ENCODE measurements at places on chromosomes 1 and 21.

DNA sequence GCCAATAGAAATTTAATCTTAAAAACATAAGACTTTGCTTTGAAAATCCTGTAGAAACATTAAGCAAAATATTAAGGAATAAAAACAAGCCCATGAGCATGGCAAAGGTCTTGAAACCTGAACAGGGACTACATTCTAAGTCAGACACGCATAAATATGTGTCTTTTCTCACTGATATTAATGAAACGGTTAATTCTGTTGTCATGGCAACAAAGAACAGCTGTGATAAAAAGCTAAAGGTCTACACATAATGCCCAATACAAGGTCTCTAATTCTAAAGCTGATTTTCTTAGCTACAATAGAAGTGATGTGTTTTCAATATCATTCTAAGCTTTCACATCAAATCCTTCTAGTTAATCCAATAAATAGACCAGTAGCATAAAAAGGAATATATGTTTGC, 331.7 kb downstream of the PTBP2 start:
- DNase-seq = no peak

DNA sequence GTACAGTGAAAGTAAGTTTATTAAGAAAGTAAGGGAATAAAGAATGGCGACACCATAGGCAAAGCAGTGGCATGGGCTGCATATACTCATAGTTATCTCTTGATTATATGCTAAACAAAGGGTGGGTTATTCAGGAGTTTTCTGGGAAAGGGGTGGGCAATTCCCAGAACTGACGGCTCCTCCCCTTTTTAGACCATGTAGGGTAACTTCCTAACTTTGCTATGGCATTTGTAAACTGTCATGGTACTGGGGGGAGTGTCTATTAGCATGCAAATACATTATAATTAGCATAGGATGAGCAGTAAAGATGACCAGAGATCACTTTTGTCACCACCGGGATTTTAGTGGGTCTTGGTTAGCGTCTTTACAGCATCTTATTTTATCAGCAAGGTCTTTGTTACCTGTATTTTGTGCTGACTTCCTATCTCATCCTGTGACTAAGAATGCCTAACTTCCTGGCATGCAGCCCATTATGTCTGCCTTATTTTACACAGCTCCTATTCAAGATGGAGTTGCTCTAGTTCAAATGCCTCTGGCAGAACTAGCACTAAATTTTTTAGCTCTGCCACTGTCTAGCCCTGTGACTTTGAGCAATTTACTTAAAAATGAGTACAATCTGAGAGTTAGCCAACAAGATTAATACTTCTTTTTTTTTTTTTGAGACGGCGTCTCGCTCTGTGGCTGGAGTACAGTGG, 110.3 kb upstream of the PALMD start:
- DNase-seq = peak; percentile 11

DNA sequence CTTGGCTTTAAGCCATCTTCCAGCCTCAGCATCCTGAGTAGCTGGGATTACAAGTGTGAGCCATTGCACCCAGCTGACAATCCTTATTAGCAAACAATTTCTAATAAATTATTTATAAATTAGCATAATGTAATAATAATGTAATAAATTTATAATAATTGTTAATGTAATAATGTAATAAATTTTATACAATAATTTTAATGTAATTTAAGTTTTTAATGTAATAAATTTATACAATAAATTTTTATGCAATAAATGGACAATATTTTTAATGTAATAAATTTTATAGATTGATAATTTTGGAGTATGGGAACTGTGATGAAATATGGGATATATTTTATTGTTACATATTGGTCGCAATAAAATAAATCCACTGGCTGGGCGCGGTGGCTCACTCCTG, 1457.5 kb downstream of the KCNT2 start:
- DNase-seq = no peak

- no peak for DNase-seq
Observed at GRCh38 chr1:20358761-20359263, 68.1 kb downstream of the VWA5B1 start.

GRCh38 chr1:162878000-162878596, 17.1 kb upstream of the CCDC190 start:
- DNase-seq = no peak

DNA sequence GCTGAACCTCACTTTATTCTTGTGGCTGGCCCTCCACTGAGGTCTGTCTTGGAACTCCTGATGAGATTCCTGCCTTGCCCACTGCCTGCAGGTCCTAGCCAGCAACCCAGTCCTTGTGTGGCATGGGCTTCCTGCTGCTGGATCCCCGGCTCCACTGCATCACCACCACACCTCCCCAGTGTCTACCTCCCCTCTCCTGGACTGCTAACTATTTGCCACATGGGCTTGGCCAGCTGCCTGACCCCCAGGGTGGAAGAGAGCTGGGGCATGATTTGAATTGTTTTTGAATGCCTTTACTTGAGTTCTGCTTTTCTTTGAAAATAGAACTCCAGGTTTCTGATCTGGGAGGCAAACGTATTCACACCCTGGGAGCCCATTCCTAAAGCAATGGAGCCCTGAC, 41.2 kb downstream of the SPAG17 start:
- DNase-seq = no peak

DNA sequence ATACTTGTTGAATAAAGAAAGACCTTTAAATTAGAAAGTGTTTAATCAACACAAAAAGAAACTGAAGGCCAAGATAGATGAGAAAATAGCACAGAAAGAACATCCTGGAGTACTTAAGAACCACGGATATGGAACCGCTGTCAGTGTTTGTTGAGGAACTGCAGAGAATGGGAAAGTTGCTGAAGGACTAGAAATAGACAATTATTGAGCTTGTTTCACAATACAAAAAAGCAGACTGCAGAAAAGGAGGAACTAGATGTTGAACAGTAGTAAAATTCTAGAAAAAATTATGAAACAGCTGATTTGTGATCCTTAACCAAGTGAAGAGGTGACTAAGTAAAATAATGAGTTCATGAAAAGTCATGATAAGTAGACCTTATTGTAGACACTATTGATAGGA, 29.7 kb downstream of the MYSM1 start:
- no peak for DNase-seq

DNA sequence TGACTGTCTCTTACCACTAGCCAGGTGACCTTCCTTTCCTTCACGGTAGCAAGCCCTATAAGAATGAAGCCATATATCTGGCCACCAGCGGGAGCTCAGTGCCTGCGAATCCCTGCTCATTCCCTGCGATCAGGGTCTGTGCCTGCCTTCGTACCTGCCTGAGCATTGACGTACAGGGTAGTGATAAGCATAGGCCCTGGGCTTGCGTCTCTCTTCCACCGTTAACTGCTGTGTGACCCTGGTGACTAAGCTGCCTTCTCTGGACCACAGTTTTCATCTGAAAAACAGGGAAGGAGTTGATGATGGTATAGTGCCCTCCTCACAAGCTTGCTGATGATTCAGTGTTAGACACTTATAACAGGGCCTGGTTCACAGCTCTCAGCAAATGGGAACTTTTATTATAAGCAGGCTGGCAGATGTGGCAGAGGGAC, 4.1 kb downstream of the ZC3H12A start:
- DNase-seq = peak; percentile 48

GRCh38 chr1:115183158-115183557, 93.9 kb upstream of the TSPAN2 start:
- no peak for DNase-seq

DNA sequence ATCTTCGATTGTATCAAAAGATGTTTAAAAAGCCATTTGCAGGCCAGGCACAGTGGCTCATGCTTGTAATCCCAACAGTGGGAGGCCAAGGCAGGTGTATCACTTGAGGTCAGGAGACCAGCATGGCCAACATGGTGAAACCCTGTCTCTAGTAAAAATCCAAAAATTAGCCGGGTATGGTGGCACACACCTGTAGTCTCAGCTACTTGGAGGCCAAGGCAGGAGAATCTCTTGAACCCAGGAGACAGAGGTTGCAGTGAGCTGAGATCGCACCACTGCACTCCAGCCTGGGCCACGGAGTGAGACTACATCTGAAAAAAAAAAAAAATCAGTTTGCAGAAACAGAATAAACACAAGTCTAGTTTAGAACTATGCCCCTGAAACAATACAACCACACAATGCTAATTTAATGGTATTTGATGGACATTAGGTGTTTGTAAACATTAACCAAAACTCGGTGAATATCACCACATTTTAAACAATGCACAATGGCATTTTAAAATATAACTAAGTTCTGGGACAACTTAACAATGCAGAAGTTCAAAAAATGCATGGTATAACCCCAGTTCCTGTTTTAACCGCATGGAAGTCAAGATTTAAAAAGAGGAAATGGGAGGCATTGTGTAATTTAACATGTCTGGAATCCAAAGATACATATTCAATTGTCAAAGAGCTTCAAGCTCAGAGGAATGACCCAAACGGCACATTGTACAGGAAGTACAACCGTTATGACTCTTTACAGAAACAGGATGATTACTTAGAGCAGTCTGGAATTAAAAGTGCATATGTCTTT, 7.1 kb upstream of the PTTG1IP start:
- no peak for DNase-seq

DNA sequence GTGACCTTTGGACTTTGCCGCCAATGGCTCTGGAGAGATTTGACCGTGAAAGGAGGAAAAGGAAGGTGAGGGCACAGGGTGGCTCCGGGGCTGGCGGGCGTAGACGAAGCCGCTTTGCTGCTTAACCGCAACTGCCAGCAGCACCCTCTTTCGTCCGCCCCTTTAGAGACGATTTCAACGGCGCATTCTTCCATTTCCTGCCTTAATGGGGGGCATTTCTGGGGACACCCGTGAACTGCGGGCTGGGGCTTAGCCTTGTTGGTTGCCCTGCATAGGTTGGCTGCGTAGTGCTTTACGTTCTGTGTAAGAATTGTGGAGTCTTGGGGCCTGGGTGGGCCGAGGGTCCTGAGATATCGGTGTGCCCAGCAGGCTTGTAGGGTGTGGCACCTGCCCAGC, 6.7 kb upstream of the NPHP4 start:
- no peak for DNase-seq

GRCh38 chr1:90504509-90504908, 212.6 kb downstream of the BARHL2 start:
- no peak for DNase-seq

GRCh38 chr21:46431884-46432488, 26.7 kb upstream of the DIP2A start:
- no peak for DNase-seq

DNA sequence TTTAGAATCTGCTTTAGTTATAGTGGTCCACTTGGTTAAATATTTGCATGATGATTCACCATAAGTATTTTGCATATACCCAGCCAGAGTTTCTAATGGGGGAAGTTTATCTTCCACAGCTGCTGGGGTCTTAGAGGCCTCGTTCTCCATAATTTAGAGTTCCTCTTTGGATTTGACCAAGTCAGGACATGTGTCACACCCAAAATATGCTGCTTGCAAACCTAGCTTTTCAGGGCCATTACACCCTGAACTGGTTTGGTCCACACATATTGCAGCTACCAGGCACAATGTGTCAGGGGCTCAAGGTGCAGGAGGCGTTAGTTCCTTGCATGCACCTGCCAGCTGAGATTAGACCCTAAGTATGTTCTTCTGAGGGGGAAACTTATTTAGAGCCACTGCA, 17.1 kb upstream of the FMO4 start:
- no peak for DNase-seq

Measured in keratinocyte (primary cell).